Urinary bladder (tissue), 4 donors: ENCODE measurements at places on chromosomes 7 and 10. TPM values are rescaled to one million over a fixed set of nuclear protein-coding genes. Genes with fewer than 3 reads are reported as not detected.

GRCh38 chr7:3520206-3520605 lies 219.2 kb downstream of the SDK1 start:
- DNase-seq: no peak

Gene C1QL3
- 0.21 TPM for total RNA-seq

DNA sequence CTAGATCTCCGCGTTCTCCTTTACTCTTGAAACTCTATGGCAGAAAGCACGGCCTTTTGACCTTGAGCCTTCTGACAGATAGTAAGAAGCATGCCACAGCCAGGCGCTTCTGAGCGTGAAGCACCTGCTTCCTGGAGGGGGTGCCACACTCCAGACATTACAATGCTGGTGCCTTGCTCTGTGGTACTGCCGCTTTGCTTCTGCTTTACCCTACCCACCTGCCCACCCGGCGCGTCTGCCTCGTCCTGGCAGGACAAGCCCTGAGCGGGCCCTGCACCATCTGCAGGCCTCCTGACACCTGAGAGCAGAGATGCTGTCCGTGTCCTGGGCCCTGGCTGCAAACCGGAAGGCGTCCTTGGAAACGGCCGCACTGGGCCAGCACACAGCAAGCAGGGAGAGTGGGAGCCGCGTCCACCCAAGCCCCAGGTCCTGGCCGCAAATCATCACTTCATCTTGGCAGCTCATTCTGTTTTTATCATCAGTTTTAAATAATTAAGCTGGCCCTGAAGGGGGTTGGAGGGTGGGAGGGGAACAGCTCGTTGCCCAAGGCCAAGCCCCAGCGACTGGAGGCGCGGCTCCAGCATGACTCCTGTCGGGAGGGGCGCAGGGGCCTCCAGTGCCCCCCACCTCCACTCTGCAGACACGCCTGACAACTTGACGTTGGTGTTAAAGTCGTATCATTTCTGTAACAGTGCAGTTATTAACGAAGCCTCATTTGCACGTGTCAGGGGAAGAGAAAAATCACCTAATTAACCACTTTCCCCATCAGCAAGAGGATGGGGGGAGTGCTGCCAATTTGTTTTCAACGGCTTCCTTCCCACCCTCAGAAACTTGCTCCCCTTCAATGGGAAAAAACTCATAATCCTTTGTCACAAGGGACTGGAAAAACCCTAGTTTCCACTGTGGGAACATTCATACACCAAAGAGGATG lies 132.2 kb downstream of the MAD1L1 start:
- DNase-seq: no peak

DNA sequence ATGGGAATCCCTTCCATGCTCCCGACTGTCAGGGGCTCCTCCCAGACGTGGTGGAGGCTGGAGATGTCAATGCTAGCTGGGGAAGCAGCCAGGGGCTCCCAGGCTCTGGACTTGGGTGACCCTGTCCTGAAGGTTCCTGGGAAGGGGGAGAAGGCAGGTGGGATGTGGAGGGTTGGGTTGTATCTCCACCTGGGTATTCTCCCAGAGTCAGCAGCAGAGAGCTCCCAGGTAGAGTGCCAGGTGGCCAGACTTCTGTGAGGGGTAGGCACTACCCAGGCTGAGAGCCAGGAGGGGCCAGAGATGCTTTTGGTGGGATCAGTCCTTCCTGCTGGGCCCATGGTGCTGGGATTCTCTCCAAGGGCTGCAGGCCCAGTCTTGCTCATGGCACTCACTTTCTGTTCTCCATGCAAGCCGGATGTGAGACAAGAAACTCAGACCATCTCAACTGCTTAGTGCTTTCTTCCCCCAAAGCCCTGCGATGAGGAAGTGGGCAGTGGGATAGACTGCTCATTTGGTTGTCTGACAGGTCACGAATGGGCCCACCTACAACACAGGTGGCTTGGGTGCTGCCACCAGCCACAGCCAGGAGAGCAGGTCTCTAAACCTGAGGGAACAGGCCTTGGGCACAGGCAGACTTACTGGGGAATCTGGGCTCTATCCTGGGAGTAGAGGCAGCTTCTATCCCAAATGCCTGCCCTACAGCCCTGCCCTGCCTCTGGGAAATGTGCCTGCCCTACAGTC lies 52.5 kb upstream of the CAMK2B start:
- DNase-seq: no peak

Gene C10orf90
- total RNA-seq: 0.85 TPM

- no peak for DNase-seq
Measured at GRCh38 chr10:113442336-113442735, 110.5 kb upstream of the HABP2 start.

DNA sequence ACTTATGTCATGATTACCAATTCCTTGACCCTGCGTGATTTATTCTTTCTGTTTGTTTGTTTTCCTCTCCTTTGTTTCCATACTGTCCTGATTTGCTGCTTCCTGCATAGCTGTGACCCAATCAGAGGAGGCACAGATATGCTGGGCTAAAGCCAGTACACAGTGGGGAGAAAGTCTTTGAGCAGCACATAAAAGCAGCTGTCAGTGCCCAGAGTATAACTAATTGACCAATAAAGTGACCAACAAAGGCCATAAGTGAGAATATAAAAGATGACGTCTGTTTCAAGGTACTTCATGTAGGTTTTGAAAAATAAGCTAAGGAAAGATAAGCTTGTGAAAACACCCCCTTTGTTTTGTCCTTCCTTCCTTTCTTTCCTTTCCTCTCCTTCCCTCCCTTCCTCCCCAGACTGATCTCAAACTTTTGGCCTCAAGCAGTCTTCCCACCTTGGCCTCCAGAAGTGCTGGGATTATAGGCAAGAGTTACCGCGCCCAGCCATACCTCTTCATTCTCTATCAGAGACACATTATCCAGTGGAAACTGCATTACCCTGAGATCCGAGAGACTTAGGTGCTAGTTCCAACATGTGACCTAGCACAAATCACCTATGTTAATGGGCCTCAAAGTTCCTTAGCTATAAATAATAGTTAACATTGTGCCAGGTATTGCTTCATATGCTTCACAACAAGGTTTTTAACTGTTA lies 17.0 kb downstream of the BCAP29 start:
- DNase-seq: no peak

DNA sequence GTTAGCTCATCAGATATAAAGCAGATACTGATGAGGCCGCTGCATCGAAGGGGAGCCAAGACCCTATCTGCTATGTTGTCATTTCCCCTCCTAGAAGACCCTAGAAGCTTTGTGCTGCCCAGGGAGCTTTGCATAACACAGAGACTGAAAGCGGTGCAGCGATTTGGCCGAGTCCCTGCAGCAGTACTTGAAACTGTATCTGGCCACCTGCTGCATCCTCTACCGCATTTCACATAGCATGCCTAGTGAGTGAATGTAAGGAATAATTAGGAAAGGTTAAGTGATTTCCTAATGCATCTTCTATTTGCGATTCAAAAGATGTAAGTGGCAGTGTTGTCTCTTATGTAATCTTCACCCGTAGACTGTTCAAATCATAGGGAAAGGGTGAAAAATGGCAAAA lies 106.7 kb downstream of the LRMDA start:
- no peak for DNase-seq

DNA sequence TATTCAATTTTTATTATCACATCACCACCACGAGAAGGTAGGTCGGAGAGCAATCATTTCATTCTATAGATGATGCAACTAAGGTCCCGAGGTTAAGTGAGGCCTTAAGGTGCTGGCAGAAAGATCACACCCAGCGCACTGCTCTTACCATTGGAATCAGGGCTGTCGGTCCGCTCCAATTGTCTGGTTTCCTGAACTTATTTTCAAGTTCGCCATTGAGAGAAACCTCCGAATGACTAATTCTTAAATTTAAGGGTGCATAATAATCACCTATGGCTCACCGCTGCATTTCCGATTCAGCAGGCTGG lies 625 bp upstream of the GSTO2 start:
- no peak for DNase-seq

- no peak for DNase-seq
Measured at GRCh38 chr10:125169915-125170314, 9.6 kb upstream of the CTBP2 start.

GRCh38 chr10:93006435-93007039 lies 54.1 kb upstream of the CYP26C1 start:
- DNase-seq: no peak

- DNase-seq: no peak
Measured at GRCh38 chr7:101538596-101539459, 90.3 kb downstream of the MYL10 start.

GRCh38 chr7:69762821-69763352 lies 164.6 kb downstream of the AUTS2 start:
- no peak for DNase-seq

GRCh38 chr7:70183278-70183677 lies 585.0 kb downstream of the AUTS2 start:
- DNase-seq: no peak

GRCh38 chr10:96395931-96396877 lies 37.4 kb upstream of the OPALIN start:
- DNase-seq: no peak

DNA sequence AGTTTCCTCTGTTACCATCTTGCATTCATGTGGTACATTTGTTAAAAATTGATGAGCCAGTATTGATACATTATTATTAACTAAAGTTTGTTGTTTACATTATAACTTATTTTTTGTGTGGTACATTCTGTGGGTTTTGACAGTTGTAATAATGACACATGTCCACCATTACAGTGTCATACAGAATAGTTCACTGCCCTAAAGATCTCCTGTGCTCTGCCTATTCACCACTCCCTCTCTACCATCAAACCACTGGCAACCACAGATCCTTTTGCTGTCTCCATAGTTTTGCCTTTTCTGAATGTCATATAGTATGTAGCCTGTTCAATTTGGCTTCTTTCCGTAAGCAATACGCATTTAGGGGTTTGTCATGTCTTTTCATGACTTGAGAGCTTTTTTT lies 156.9 kb downstream of the PHF14 start:
- no peak for DNase-seq

DNA sequence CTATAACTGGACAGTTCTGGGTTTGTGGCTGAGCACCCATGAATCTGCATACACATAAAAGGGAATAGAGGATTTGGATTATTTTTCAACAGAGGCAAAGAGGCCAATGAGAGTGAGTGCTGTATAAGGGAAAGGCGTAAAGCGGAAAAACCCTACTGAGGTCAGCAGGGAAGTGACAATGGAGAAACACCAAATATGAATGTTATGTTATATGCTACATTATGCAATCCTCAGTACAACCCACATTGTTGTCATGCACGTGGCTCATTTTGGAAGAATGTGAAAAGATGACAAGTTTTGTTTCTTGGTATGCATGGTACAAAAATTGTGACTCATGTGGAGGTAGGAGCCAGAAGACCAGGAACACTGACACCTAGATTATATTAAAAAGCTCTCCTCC lies 113.6 kb upstream of the AMPH start:
- no peak for DNase-seq

Gene AS3MT
- total RNA-seq: 4.1 TPM

DNA sequence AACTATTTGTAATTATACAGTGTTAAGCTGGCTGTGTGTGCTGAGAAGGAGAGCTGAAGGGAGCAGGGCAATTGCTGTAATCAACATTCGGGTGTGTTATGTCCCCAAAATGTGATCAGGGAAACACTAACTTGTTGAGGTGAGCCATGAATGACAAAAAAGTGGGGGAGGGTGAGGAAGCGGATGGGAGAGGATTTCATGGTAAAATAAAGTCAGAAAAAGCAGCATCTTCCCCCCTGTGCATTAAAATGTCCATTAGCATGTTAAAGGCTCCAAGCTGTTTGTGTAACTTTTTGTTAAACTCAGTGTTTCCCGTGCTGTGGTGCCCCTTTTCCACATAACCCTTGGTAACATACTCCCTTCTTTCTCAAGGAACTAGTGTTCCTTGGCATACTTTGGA lies 84.9 kb downstream of the ARID5B start:
- DNase-seq: no peak
